ENCODE measurements at places on chromosomes 2 and 18.
A peak's percentile ranks its signal among the peaks of the same experiment; 100 is the strongest.

- DNase-seq: peak; percentile 50
Measured at GRCh38 chr2:23926290-23926749, 603 bp downstream of the ATAD2B start.

GRCh38 chr2:55309446-55309845, 40.4 kb upstream of the MTIF2 start:
- no peak for DNase-seq

DNA sequence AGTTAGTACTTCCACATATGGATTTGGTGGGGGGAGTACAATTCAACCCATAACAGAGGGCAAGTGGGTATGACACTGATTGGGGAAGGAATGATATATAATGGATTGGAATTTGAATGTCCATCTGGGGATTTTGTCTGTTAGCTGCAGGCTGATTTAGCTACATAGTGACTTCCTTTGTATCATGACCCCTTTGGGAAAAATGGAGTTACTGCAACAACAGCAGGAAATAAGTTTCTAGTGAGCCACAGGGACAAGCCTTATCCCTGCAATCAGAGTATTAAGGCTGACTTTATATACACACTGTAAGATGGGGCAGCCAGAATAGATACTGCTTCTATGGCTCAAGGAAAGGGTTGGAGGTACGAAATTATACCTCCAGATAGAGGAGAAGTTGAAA, 404.4 kb upstream of the MEIS1 start:
- DNase-seq: no peak

DNA sequence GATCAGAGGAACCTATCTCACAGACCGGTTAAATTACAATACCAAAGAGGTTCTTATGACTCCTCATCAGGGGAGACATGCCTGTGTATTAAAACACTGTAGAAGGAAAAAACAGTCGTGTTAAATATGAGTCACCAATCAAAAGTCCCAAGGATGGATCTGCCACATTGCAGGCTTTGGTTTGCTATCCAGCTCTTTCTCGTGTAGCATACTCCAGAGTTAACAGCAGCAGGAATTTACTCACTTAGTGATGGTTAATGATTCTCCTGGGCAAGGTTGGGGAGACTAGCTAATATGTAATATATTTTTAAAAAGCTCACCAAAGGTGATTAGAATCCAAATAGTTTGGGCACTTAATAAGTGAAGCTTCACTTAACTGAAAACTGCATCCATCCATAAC, 109.7 kb downstream of the MBD5 start:
- DNase-seq: no peak

GRCh38 chr2:70473101-70473722, 80.4 kb downstream of the TGFA start:
- DNase-seq: peak; percentile 30

GRCh38 chr2:3302751-3303582, 74.7 kb downstream of the EIPR1 start:
- DNase-seq: no peak

DNA sequence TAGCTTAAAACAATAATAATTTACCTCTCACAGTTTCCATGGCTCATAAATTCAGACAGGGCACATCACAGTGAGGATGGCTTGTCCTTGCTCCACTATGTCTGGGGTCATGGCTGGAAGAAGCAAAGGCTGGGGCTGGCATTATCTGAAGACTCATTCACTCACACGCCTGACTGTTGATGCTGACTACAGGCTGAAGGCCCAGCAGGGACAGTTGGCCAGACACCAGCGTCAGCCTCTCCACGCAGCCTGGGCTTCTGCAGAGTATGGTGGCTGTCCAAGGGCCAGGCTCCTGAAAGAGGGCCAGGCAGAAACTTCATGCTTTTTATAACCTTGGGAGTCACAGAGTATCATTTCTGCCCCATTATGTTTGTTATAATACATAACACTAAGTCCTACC, 33.4 kb downstream of the YPEL5 start:
- DNase-seq: no peak

Data from activated naive CD4-positive, alpha-beta T cell treated with anti-CD3 and anti-CD28 coated beads, Interleukin-2, amount 10 ng/mL, durations not matched to agents 7 days and 5 days (primary cell).